Stimulated activated CD4-positive, alpha-beta T cell treated with anti-CD3 and anti-CD28 coated beads, Interleukin-4, amount 100 ng/mL, for 1 hour (primary cell): ENCODE measurements at places on chromosomes 6 and 20.

GRCh38 chr6:118562959-118563358 lies 14.9 kb downstream of the PLN start:
- DNase-seq: no peak

- no peak for DNase-seq
Observed at GRCh38 chr6:112331306-112331705, 15.8 kb upstream of the RFPL4B start.

DNA sequence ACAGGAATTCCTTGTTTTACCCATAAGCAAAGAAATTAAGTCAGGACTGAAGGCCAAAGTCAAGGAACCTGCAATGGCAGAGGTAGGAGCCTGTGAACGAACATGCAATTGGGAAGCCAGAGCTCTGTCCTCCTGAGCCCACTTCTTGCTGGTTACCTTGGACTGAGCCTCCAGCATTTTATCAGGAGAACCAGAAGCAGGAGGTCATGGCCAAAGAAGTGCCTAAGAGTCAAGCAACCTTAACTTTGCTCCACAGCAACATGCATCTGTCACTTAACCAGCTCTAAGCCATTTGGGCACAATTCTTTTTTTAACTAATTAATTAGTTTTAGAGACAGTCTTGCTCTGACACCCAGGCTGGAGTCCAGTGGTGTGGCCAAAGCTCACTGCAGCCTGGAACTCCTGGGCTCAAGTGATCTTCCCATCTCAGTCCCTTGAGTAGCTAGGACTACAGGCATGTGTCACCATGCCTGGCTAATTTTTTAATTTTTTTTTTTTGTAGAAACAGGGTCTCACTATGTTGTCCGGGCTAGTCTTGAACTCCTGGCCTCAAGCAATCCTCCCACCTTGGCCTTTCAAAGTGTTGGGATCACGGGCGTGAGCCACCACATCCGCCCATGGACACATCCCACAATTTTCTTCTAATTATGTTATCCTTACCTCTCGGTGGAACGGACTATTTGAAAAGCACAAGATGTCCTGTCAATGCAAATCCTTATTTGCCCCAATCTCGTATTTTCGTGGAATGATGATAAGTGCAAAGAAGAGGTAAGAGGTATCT lies 334.2 kb downstream of the CD83 start:
- DNase-seq: no peak

- DNase-seq: no peak
Observed at GRCh38 chr6:39911513-39912125, 22.6 kb downstream of the MOCS1 start.

- DNase-seq: no peak
Observed at GRCh38 chr20:9145142-9145541, 76.3 kb downstream of the PLCB4 start.

DNA sequence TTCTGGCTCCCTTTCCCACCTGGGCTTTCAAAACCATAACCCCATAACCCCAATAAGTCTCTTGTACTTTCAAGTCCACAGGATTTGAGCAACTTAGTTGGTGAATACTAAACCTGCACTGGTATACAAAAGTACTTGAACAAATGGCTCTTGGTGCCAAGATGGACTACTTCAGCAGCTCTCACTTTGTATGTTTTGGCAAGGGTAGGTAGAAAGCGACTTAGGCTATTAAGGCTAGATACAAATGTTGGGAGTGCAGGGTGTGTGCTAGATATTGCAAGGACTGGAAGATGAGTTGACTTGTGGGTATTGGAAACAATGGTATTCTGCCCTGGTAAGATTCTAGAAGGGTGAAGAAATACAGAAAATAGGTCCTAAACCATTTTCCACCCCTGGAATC lies 182.6 kb upstream of the MOCS1 start:
- DNase-seq: no peak

GRCh38 chr6:157528931-157529653 lies 148.1 kb downstream of the ZDHHC14 start:
- no peak for DNase-seq

DNA sequence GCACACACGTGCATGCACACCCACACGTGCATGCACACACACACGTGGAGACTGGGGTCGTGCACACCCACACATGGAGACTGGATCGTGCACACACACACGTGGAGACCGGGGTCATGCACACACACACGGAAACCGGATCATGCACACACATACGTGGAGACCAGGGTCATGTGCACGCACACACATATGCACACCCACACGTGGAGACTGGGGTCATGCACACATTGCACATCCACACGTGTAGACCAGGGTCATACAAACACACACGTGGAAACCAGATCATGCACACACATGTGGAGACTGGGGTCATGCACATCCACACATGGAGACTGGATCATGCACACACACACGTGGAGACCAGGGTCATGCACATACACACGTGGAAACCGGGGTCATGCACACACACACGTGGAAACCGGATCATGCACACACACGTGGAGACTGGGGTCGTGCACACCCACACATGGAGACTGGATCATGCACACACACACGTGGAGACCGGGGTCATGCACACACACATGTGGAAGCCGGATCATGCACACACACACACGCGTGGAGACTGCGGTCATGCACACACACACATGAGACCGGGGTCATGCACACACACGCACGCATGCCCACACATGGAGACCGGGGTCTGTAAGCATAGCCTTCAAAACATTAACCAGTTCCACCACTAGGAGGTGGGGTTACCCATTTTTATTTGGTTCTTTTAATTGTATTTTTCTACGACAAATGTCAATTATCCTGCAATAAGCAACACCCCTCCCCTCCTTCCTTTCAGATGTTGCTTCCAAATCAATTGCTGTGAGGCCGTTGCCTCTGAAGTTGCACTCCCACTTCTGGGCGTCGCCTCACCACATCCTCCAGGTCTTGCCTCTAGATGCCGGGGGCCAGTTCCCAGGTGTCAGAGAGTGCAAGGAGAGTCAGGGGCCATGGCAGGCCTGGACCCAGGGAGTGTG lies 95.8 kb downstream of the TMEM242 start:
- DNase-seq: no peak

GRCh38 chr6:157999168-158000051 lies 17.7 kb downstream of the SYNJ2 start:
- no peak for DNase-seq

DNA sequence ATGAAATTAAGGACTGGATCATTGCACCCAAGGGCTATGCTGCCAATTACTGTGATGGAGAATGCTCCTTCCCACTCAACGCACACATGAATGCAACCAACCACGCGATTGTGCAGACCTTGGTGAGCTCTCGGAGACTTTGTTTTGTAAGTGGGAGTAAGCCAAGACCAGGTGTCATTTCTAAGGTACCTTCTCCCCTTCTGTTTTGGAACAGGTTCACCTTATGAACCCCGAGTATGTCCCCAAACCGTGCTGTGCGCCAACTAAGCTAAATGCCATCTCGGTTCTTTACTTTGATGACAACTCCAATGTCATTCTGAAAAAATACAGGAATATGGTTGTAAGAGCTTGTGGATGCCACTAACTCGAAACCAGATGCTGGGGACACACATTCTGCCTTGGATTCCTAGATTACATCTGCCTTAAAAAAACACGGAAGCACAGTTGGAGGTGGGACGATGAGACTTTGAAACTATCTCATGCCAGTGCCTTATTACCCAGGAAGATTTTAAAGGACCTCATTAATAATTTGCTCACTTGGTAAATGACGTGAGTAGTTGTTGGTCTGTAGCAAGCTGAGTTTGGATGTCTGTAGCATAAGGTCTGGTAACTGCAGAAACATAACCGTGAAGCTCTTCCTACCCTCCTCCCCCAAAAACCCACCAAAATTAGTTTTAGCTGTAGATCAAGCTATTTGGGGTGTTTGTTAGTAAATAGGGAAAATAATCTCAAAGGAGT lies 30.4 kb downstream of the TXNDC5 start:
- DNase-seq: no peak

DNA sequence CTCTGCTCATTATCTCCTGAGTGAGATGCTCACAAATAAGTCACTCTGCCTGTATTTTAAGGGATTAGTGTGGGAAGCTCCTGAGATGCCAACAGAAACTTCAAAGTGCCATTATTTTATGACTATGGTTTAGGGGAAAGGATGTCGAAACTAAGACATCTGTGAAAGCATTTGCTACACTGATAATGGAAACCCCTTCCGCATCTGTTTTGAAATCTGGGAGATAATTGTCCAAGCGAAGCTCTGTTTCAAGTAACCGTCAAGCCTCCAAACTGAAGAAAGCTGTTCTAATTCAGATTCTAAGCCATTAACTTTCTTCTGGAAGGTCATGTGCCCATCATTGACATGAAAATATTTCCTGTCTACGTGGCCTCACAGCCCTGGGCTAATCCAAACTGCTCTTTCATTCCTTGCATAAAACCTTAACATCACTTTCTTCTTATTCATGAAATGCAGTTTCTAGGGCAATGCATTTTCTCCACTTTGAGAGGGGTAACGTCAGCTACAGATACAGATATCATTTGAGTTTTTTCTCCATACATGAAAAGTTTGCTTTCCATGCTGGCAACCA lies 932.0 kb downstream of the C6orf118 start:
- DNase-seq: no peak

DNA sequence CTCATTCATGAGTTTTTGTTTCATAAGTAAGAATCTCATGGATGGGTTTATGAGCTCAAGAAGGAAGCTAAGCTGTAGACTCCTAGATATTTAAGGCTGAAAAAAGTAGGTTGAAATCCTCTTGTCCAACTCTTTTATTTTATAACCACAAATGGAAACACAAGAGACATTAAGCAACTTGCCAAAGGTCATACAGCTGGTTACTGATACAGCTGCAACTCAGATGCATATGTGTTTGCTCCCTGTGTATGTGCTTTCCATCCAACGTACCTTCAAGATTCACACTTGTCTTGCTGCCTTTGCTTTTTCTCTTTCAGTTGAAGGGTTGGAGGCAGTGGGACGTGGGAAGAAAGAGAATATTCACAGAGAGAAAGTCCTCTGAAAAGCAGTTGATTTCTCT lies 153.5 kb upstream of the STMND1 start:
- no peak for DNase-seq

DNA sequence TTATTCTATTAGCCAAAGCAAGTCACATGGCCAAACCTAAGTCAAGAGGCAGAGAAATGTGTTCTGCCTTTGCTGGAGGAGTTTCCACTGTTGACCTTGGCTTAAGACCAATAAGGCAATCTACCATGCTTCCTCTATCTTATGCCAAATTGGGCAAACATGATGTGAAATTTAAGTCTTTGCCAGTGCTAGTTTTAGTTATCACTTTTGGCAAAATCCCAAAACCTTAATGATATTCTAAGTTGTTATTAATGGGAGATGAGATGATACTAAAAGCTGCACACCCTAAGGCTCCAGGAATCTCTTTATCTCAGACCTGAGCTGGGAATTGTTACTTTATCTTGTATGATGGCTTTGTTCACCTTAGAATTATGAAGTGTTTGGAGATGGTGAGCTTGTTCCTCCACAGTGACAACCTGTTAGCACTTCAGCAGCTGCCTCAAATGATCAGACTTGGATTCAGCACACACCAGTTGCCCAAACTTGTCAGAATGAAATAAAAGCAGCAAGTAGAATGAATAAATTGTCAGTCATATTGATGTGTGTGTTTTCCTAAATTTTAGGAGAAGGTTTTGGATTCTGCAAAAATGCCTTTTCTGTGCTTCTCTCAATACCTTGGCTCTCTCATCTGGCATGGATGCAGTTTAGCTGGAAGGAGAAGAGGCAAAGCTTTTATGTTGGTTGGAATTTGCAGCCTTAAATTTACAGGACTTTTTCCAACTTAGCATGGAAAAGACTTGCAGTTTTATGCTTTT lies 49.3 kb downstream of the RIN2 start:
- no peak for DNase-seq

GRCh38 chr6:25463441-25463840 lies 184.3 kb downstream of the CARMIL1 start:
- DNase-seq: no peak

DNA sequence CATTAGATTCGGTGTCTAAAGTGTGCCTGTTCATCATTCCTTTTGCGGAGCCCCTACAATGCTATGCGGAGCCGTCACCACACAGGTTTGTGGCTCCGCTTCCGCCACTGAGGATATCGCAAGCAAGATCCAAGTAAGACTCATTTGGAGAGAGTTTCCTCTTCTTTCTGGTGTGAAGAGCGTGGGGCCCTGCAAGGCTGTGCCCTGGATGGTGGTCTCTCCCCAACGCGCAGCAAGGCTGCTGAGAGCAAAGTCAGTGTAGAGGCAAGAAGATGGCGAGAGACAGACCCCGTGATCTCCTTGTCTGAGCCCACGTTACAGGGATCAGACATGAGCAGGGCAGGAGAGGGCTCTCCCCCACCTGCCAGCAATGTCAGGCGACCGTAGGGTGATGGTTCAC lies 96.3 kb upstream of the AFDN start:
- no peak for DNase-seq

GRCh38 chr20:52076164-52076563 lies 115.4 kb downstream of the ZFP64 start:
- DNase-seq: no peak

- no peak for DNase-seq
Observed at GRCh38 chr20:20196610-20197009, 144.3 kb downstream of the CFAP61 start.

DNA sequence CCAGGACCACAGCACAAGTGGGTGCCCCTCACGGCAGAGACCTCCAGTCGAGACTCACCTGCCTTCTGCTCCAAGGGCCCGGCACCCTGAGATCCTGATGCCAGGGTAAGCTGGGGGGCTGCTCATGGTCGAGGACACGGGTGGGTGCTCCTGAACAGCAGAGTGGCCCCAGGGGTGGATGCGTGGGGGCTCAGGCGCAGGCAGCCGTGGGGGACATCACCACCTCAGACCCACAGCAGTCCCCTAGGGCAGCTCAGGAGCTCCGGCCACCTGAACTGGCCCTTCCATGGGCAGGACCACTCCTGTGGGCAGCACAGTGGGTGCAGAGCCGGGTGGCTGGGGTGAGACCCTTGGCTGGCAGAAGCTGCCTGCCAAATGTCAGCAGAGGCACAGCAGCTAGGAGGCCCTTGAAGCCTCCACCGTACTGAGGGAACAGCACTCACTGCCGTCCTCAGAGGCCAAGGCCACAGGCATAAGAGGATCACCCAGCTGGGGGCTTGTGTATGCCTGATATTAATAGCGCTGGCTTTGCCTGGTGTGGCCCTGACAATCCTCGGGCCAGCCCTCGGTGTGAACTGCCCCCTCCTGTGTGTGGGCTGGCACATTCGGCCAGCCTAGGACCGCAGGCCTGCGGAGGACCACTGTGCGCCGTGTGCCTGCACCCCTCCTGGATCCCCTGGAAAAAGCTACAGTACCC lies 5.4 kb downstream of the UCKL1 start:
- no peak for DNase-seq

- no peak for DNase-seq
Observed at GRCh38 chr6:18596531-18596835, 209.3 kb downstream of the RNF144B start.

GRCh38 chr20:47559141-47559540 lies 57.5 kb downstream of the NCOA3 start:
- DNase-seq: no peak

GRCh38 chr20:31674895-31675827 lies 37.4 kb downstream of the COX4I2 start:
- DNase-seq: peak; percentile 38

- no peak for DNase-seq
Observed at GRCh38 chr6:105783333-105783935, 302.7 kb upstream of the PRDM1 start.
